ENCODE measurements at places on chromosomes 5 and 9.

DNA sequence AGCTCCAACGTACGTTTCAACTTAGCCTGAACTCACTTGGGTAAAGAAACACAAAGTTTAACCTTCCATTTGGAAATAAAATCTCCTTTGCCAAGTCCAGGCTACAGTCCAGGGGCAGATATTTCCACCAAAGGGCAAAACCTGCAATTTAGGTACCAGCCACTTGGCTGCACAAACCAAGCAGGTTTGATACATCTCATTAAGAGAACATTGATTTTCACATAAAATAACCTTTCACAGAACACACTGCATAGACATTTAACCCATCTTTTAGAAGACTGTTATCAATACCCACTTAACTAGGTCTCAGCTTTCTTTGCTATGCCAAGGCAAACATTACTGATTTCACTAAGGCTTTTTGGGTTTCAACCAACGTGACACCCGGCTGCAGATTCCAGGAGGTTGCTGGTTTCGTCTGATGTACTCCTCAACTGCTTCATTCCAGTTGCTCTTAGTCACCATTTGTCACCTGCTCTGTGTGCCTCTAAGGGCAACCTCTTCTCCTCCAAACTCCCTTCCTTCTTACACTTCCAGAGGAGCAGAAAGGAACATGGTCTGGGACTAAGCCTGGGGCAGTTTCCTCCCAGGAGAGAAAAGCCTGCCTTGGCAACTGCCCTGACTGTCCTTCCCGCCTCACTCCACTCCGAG is 67.1 kb downstream of the EPB41L4B start:
- DNase-seq: no peak

DNA sequence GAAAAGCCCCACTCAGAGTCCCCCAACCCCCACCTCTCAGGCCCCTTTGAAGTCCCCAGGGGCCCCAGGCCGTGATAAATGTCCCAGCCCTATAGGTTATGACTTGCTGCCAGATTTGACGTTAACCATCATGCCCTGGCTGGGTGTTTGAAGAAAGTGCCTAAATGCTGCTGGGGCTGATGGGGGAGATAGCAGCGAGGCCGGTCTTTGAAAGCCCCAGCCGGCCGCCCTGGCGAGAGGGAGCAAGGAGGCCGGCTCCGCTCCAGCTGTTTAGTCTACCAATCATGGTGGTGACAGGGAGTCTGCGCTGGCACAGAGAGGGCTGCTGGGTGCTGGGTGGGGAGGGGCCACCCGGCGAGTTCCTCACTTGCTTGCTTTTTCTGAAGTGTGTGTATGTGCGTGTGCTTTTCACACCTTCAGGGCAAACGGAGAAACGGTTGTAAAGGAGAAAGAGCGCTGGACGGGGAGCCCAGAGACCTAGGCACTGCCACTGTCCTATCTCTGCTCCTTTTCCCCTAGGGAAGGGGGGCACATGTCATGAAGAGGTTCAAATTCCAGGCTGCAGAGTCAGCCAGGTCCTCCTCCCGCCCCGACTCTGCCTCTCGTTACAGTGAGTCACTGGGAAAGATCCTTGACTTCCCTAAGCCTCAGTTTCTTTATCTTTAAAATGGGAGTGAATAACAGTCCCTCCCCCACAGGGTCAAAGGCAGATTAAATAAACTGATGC is 126.1 kb upstream of the HAND1 start:
- no peak for DNase-seq

DNA sequence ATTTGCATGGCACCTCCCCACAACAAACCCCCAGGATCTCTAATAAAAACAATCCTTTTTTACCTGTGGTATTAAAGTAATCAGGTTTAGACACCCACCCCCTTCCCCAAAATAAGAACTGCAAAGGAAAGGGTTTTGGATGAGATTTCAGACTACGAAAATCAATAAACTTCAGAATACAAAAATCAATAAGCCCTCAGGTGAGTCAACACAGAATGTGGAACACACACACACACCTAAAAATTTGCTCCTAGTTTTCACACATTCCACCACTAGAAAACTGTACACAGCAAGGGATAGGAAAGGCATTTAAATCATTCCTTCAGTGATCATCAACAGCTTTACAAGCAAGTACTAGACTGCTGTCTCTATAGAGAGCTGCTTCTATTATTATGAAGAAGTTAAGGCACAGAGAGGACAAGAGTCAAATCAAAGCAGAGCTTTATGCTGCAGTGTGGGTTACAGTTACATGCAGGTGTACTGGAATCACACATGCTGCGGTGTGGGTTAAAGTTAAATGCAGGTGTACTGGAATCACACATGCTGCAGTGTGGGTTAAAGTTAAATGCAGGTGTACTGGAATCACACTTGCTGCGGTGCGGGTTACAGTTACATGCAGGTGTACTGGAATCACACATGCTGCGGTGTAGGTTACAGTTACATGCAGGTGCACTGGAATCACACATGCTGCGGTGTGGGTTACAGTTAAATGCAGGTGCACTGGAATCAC is 36.3 kb downstream of the PFDN1 start:
- no peak for DNase-seq

GRCh38 chr5:151935135-151935695 is 10.6 kb upstream of the GLRA1 start:
- DNase-seq: no peak

GRCh38 chr9:112487799-112488340 is 1.2 kb downstream of the KIAA1958 start:
- DNase-seq: no peak

Measured in endothelial cell (in vitro differentiated cells).